ENCODE measurements at places on chromosomes 11 and 22. TPM values are rescaled to one million over a fixed set of nuclear protein-coding genes. Genes with fewer than 3 reads are reported as not detected.

DEUP1 gene
- total RNA-seq = not detected

KCNQ1OT1 gene
- total RNA-seq = 0.86 TPM

CCDC116 gene
- total RNA-seq = 0.54 TPM

DNA sequence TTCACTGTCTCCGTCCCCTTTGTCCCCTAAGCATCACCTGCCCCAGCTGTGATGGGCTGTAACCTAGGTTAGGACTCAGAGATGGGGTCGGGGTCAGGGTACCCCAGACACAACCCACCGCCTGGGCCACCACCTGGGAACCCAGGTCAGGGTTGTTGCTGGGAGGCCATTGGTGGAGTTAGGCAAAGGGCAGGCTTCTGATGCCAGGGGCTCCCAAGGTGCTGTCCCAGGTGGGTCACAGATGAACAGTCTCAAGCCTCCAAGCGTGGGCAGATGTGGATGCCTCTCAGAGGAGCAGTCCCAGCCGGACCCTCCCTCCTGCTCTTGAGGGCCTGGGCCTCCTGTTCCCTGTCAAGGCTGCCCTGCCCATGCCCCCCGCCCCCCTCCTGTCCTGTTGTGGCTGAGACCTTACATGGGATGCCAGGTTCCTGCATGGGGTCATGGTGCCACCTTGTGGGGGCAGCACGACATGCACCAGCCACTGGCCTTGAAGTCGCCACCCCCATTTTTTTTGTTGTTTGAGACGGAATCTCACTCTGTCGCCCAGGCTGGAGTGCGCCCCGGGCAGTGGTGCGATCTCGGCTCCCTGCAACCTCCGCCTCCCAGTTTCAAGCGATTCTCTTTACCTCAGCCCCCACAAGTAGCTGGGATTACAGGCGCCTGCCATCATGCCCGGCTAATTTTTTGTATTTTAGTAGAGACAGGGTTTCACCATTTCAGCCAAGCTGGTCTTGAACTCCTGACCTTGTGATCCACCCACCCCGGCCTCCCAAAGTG lies 12.1 kb downstream of the GATD1 start:
- peak; percentile 66 for DNase-seq
- H3K36me3 ChIP-seq = peaks cover 45% of the 10 kb centered on the region
- no peak overlapping the region for H3K4me3 ChIP-seq
- H3K27ac ChIP-seq = no peak overlapping the region

GRCh38 chr11:114162719-114163123 lies 103.2 kb downstream of the ZBTB16 start:
- no peaks in the 10 kb centered on the region for H3K36me3 ChIP-seq
- H3K27me3 ChIP-seq = 0 out of 2 replicates have a peak, but pooled peaks cover 4% of the 10 kb centered on the region
- H3K27ac ChIP-seq = no peak overlapping the region
- DNase-seq = peak; percentile 96

DNA sequence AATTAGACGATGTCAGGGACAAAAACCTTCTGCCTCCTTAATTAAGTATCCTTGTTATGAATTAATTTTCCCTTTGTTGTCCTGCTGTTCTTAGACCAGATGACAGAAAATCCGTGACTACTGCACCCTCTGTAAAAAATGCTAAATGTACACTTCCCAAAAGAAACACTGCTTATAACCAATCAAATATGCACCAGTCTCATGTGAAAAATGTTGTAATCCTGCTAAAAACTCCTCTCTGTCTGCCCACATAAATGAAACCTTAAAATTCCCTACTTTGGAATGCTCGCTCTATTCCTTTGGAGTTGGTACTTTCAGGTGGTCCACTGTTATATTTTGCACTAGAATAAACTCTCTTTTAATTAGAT lies 366.8 kb upstream of the CCDC179 start:
- H3K27ac ChIP-seq = peak overlapping the region; percentile 21
- peaks cover 13% of the 10 kb centered on the region for H3K4me1 ChIP-seq
- no peaks in the 10 kb centered on the region for H3K36me3 ChIP-seq
- H3K4me3 ChIP-seq = no peak overlapping the region
- no peaks in the 10 kb centered on the region for H3K27me3 ChIP-seq

GRCh38 chr22:17475318-17476230 lies 87.7 kb upstream of the SLC25A18 start:
- no peaks in the 10 kb centered on the region for H3K4me1 ChIP-seq
- peaks cover 26% of the 10 kb centered on the region for H3K27me3 ChIP-seq
- DNase-seq = no peak
- H3K27ac ChIP-seq = no peak overlapping the region
- no peak overlapping the region for H3K4me3 ChIP-seq

DNA sequence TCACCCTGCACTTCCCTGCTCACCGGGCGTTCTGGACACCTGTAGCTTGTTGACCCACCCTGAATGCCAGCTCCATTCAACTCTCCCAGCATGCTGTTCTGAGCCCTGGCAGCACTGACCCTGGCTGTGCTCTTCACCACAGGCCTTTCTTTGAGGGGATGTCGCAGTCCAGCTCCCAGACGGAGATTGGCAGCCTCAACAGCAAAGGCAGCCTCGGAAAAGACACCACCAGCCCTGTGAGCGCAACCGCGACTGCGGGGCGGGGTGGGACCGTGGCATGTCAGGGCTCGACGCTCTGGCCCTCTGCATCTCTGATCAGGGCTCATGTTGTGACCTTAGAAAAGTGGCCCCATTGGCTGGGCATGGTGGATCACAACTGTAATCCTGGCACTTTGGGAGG lies 47.4 kb upstream of the RAB1B start:
- DNase-seq = no peak
- H3K27ac ChIP-seq = no peak overlapping the region
- H3K27me3 ChIP-seq = no peaks in the 10 kb centered on the region
- H3K4me3 ChIP-seq = no peak overlapping the region
- no peaks in the 10 kb centered on the region for H3K4me1 ChIP-seq
- peaks cover 38% of the 10 kb centered on the region for H3K36me3 ChIP-seq

DNA sequence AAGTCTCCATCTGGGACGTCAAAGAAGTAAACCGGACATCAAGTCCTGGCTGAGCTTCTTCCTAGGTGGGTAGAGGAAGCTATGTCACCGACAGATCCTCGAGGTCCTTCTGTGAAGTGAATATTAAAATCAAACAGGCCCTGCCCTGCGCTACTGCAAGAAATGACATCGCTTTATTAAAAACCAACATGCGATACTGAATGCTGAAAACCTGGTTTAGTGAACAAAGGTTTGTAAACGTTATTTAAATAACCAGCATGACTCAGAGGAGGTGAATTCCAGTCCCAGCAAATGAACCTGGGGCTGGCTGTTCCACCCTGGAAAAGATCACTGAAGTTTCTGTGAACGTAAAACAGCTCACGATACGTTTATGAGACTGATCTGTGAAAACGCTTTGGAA lies 645 bp downstream of the RTCB start:
- H3K36me3 ChIP-seq = peaks cover 22% of the 10 kb centered on the region
- peak; percentile 64 for DNase-seq
- H3K27ac ChIP-seq = peak overlapping the region; percentile 61
- peaks cover 11% of the 10 kb centered on the region for H3K4me1 ChIP-seq
- H3K4me3 ChIP-seq = peak overlapping the region; percentile 88

- no peaks in the 10 kb centered on the region for H3K36me3 ChIP-seq
- H3K27ac ChIP-seq = no peak overlapping the region
- H3K4me3 ChIP-seq = no peak overlapping the region
Observed at GRCh38 chr22:27695925-27696324, 105.6 kb downstream of the MN1 start.

DNA sequence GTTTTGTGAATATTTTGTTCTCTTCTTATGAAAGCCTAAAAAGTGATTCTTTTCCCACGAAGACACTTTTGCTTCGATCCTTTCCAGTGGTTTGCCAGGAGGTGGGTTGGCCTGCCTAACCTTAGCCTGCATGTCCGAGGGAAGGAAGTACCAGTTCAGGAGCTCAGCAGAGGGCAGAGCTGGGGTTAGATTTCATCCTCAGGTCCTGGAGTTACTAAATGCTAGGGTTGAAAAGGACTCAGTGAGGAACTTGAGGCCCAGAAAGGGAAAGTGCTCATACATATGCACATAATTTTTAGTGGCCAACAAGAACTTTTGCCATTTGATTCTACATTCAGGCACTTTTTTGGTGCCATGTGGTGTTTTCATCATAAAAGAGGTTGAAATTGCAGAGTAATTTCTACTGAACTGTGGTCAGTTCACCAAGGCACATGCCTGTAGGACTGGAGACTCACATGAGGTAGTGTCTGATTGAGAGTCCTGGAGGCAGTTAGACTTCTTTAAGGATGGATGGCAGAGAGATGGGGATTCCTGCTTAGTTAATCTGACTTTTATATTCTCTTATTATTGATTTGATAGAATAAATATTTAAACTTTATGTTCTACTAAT lies 36.7 kb downstream of the NCAM1 start:
- H3K36me3 ChIP-seq = no peaks in the 10 kb centered on the region
- H3K27ac ChIP-seq = no peak overlapping the region
- H3K4me1 ChIP-seq = no peaks in the 10 kb centered on the region
- H3K4me3 ChIP-seq = no peak overlapping the region
- no peaks in the 10 kb centered on the region for H3K27me3 ChIP-seq

- peaks cover 53% of the 10 kb centered on the region for H3K4me1 ChIP-seq
- H3K27me3 ChIP-seq = no peaks in the 10 kb centered on the region
- H3K36me3 ChIP-seq = no peaks in the 10 kb centered on the region
- peak; percentile 86 for DNase-seq
- peak overlapping the region; percentile 75 for H3K27ac ChIP-seq
Observed at GRCh38 chr11:26841818-26842473, 120.1 kb upstream of the SLC5A12 start.

DNA sequence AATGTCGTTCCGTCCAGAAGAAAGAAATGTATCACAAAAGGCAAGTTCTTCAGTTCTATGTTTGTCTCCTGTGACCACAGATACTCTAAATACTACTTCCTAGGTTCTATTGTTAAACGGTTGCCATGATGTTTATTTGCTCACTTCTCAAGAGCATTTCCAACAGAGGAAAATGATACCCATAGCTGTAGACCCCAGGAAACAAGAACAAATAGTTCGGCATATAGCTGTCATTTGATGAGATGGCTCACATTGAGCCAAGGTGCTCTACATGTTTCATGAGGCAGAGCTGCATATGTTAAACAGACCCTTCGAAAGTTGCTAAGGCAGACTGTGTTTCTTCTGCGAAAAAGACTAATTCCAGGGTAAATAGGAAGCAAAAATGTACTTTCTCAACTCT lies 15.4 kb upstream of the ANGPTL5 start:
- H3K27me3 ChIP-seq = no peaks in the 10 kb centered on the region
- DNase-seq = no peak
- H3K27ac ChIP-seq = no peak overlapping the region

DNA sequence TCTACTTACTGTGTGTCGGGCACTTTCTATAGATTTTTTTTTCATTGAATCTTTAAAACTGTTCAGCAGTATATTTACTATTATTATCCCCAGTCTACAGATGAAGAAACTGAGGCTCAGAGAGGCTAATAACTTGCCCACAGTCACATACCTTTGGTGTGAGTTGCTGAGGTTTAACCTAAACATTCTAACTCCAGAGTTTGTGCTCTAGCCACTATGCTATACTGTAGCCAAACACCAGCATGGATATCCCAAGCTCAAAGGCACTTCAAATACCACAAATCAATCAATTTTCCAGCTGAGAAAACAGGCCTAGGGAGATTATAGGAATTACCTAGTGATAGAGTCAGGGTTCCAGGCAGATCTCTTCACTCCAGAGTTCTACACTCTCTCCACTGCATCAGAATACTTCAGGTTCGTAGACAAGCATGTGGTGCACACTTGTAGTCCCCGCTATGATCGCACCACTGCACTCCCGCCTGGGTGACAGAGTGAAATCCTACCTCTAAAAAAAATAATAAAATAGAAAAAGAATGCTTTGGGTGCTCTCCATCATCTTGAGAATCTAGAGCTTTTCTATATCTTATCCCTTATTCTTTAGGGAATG lies 20.4 kb upstream of the UPB1 start:
- H3K4me1 ChIP-seq = peaks cover 21% of the 10 kb centered on the region
- no peak overlapping the region for H3K4me3 ChIP-seq
- H3K27me3 ChIP-seq = no peaks in the 10 kb centered on the region
- H3K27ac ChIP-seq = peak overlapping the region; percentile 83
- no peaks in the 10 kb centered on the region for H3K36me3 ChIP-seq

GRCh38 chr11:120195601-120196320 lies 15.1 kb upstream of the OAF start:
- H3K27me3 ChIP-seq = no peaks in the 10 kb centered on the region
- no peak overlapping the region for H3K4me3 ChIP-seq
- H3K27ac ChIP-seq = no peak overlapping the region
- H3K4me1 ChIP-seq = no peaks in the 10 kb centered on the region
- H3K36me3 ChIP-seq = no peaks in the 10 kb centered on the region

GRCh38 chr11:122714004-122714403 lies 58.5 kb downstream of the UBASH3B start:
- no peak overlapping the region for H3K4me3 ChIP-seq
- no peaks in the 10 kb centered on the region for H3K36me3 ChIP-seq
- no peak overlapping the region for H3K27ac ChIP-seq
- H3K27me3 ChIP-seq = no peaks in the 10 kb centered on the region
- no peak for DNase-seq
- peaks cover 29% of the 10 kb centered on the region for H3K4me1 ChIP-seq

DNA sequence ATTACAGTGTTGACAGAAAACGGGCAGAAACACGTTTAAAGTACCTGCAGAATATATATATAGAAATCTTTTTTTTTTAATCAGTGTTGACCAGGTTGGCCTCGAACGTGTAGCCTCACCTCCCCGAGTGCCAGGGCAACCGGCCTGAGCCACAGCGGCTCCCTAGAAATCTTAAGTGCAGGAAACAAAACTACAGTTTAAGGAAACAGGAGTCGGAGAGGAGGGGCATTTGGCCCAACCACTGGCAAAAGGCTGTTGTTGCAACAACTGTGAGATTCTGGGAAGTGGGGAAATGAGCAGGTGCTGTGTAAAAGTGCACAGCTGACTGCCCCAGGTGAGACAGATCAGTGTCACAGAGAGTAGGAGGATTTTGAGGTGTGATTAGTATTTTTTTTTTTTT lies 3.7 kb downstream of the YWHAH start:
- H3K27me3 ChIP-seq = no peaks in the 10 kb centered on the region
- peaks cover 19% of the 10 kb centered on the region for H3K36me3 ChIP-seq
- DNase-seq = no peak
- H3K4me3 ChIP-seq = no peak overlapping the region

- no peak for DNase-seq
- peak overlapping the region; percentile 48 for H3K27ac ChIP-seq
- no peaks in the 10 kb centered on the region for H3K27me3 ChIP-seq
- H3K4me1 ChIP-seq = peaks cover 11% of the 10 kb centered on the region
- no peaks in the 10 kb centered on the region for H3K36me3 ChIP-seq
- no peak overlapping the region for H3K4me3 ChIP-seq
Observed at GRCh38 chr22:27809700-27810608, 8.4 kb upstream of the MN1 start.

DNA sequence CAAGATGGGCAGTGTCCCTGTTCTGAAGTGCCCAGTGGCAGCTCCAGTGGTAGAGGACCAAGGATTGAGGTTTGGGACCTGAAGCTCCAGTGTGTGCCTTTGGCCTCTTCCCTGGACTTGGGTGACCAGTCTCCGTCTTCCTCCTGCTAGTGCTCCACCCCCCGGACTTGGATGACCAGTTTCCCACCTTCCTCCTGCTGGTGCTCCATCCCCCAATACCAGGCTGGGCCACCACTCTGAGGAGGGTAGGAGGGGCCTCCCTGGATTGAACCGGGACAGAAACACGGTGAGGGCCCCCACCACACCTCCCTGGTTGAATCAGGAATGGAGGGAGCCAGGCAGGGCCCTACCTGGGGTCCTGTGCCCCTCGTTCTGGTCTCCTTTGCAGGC lies 10.9 kb upstream of the NEAT1 start:
- H3K27ac ChIP-seq = no peak overlapping the region
- H3K4me3 ChIP-seq = no peak overlapping the region
- DNase-seq = no peak
- H3K27me3 ChIP-seq = no peaks in the 10 kb centered on the region
- peaks cover 10% of the 10 kb centered on the region for H3K4me1 ChIP-seq
